ENCODE measurements at places on chromosomes 5 and 9.

GRCh38 chr9:78510035-78510434, 213.1 kb downstream of the PSAT1 start:
- DNase-seq = no peak

DNA sequence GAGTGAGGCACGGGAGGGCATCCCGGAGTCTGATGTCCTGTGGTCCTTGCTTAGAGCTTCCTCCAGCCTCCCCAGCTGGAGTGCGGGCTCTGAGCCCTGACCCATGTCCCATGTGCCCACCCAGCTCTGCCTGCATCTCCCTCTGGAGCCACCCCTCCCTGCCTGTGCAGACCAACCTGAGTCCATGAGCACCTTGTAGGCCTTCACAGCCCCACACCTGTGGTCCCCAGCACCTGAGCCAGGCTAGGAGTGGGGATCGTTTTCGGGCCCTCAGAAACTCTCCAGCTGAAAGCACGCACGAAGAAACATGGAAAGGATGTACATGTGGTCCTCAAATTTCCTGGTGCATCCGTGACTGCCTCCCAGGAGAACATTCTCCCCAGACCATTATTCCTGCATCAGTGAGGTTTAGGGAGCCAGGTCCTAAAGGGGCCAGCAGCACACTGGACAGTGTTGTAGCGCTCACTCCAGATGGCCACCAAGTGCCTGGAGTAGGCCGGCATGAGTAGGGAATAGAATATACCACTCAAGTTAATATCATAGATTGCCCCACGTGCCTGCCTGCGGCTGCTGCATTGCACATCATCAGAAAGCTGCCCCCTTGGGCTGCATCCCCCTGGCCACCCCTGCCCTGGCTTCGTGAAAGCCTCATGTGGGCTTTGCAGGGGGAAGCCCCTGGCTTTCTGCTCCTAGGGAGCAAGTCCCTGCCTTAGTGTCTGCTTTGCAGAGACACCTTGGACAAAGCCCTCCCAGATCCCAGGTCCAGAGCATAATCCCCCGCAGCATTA, 80.6 kb downstream of the WNK2 start:
- no peak for DNase-seq

GRCh38 chr9:223152-223551, 8.5 kb downstream of the DOCK8 start:
- no peak for DNase-seq

- DNase-seq = no peak
These were observed 32.8 kb upstream of the POMT1 start for GRCh38 chr9:131469951-131470350.

DNA sequence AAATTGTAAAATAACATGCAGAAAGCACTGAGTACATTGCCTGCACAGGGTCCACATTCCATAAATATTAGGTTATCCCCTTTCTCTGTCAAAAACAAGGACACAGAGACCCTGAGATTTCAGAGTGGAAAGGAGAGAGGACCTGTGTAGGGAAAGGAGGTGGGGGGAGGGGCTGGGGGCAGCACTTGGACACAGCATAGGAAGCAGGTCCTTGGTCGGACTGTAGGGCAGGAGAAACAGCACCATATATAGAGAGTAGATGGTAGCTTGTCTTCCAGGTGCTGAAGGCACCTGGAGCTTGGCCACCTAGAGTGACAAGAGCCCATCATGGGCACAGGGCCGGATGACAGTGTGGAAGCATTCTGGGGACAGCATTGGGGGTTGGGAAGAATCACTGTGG, 2.4 kb downstream of the TPM2 start:
- DNase-seq = no peak

GRCh38 chr9:1910269-1910811, 104.8 kb upstream of the SMARCA2 start:
- no peak for DNase-seq

Data from adipocyte (in vitro differentiated cells).